ENCODE measurements at places on chromosomes 16 and 17.

- peak; percentile 68 for DNase-seq
Observed at GRCh38 chr17:42744283-42744805, 496 bp downstream of the EZH1 start.

DNA sequence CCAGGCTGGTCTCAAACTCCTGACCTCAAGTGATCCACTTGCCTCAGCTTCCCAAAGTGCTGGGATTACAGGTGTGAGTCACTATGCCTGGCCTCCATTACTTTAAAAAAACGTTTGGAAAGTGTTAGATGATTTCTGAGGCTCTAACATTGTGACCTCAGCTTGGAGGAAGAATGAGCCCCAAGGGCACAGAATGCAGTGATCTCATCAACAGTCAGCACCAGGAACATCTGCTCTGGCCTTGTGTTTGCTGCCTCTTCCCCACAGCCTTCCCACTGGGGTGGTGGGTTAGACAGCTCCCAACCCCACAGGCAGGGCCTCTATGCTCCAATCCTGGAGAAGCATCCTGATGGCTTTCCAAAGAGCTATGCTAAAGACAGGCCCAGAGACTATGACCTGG is 37.7 kb upstream of the SREBF1 start:
- no peak for DNase-seq

GRCh38 chr17:8556074-8556473 is 74.5 kb downstream of the MYH10 start:
- no peak for DNase-seq

GRCh38 chr16:79395591-79395990 is 204.9 kb downstream of the MAF start:
- no peak for DNase-seq

- DNase-seq: no peak
Observed at GRCh38 chr16:619476-620100, 11.2 kb upstream of the WFIKKN1 start.

- no peak for DNase-seq
Observed at GRCh38 chr16:13923703-13924298, 3.8 kb downstream of the ERCC4 start.

- no peak for DNase-seq
Observed at GRCh38 chr17:50414808-50415207, 11.2 kb upstream of the ACSF2 start.

GRCh38 chr16:48000622-48001021 is 155.2 kb downstream of the ABCC12 start:
- DNase-seq: no peak

- DNase-seq: no peak
Observed at GRCh38 chr16:73049091-73049490, 1.2 kb upstream of the ZFHX3 start.
